ENCODE measurements at places on chromosomes 7 and 10.

- DNase-seq = no peak
These were observed 99.7 kb upstream of the TARP start for GRCh38 chr7:38373155-38373554.

DNA sequence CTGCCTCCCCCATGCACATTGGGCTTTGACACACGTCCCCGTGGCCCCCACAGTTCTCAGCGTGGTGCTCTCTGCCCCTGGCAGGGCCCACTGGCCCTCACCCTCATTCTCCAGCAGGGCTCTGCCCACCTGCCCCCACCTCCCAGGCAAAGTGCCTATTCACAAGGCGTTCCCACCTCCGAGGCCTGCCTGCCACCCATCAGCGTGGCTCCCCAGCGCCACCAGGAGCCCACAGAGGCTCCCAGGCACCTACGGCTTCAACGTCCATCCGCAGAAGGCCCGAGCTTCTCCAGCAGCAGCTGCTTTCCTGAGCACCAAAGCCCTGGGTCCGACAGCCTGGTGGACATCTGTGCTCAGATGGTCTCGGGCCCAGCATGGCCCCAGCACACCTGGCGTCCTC lies 211.8 kb upstream of the PPP2R2D start:
- no peak for DNase-seq

DNA sequence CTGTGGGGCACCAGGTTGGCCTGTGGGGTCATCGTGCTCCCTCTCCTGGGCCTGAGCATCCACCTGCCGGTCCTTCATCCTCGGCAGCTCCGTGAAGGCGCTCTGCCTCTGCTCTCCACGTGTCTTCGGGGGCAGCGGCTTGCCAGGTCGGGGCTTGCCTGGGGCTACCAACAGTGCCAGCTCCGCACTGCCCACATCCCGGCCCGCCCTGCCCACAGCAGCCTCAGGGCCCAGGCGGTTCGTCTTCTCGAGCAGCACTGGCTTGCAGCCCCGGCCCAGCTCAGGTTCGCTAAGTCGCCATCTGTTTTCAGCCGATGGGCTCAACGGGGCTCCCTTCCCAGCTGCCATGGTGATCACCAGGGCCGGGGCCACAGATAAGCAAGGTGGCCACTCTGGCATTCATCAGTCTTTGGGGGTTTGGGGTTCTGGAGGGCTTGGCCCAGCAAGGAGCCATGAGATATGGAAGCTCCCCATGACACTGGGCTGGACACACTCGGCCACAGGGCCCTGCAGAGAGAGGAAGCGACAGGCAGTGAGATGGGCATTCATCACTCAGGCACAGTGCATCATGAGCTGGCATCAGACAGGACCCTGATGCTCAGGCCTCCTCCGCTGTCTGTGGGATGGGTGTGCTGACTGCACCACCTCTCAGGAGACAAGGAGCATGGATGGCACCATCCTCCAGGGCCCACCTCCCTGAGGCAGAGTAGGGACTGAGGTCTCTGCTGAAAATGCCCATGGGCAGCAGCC lies 15.5 kb downstream of the ZNF488 start:
- no peak for DNase-seq

DNA sequence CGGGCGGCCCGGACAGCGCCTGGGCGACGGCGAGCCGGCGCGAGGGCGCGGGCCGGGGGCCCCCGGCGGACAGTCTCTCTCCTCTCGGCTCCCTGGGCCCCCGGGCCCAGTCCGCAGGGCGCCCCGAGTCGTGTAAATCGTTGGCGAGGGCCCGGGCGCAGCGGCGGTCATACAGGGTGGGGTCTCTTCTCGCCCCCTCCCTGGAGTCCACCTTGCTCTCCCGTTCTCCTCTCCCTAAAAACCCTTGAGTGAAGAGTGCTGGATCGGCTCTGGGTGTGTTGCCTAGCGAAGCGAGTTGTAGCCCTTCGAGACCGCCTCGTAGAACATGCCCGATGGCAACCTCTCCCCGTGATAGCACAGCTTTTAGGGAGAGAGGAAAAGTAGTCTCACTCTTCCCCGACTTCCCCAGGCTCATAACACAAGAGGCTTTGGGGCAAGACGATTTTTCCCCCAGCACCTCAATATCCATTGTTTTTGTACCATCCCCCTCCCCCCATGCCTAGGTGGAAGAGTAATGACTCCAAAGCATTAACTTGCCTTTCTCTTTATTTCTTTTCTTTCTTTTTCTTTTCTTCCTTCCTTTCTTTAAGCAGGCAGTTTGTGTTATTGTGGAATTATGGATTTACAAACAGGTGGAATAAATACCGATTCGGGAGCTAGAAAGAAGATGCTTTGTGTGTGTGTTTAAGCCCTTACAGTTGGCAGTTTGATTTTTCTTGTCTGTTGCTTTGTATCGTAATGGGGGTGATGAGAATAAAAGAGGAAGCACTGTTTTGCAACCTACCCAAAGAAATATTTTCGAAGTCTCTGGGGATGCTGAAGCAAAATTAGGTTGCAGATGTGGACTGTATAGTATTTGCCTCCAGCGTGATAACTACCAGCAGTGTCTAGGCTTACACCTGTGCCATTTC lies 822 bp downstream of the SHOC2 start:
- peak; percentile 32 for DNase-seq

DNA sequence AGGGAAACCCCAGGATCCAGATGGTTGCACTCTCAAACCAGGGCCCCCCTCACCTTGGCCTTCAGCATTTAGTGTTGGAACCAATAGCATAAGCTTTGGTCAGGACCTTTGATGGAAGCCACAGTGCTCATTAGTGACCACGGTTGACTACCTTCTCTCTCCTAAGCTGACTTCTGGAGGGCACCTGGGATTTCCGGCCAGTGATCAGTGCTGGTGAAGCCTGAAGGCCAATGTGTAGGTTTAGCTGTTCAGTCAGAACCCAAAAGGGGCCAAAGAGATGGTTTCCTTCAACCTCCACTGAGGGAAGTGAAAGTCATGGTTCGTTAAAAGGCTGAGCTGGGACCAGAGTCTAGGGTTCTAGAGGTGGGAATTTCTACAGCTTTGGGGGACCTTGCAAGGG lies 46.4 kb downstream of the TCF7L2 start:
- DNase-seq = no peak

DNA sequence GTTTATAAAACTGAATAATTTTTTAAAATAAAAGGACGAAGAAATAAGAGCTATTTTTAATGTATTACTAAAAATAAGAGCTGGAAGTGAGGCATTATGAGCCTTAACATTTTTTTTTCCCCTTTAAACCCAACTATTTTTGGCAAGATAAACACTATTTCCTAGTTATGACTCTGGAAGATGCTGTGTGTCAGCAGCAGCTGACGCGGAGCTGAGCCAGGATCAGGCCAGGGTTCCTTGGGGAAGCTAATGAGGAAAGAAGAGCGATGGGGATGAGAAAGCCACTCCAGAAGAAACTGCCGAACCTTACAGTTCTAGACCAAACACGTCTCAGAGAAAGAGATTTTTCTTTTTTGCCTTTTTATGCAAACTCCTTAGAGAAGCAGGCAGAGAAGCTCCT lies 85.9 kb downstream of the USP6NL start:
- DNase-seq = no peak

DNA sequence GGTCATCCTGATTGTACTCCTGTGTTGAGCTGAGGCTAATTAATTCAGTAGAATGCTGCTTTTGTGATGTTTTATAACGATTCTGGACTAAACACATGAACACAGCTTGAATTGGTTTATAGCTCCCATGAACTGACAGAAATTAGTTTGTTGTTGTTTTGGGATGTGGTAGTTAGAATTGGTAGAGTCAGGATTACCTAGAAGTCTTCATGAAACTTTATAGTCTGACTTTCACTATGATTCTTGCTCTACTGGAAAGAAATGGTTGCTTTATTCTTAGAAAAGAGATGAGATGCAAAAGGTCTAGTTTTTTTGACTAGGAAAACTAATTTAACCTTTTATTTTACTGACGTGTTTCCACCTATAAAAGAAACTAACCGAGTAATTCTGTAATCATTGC lies 23.4 kb upstream of the TRUB1 start:
- no peak for DNase-seq

DNA sequence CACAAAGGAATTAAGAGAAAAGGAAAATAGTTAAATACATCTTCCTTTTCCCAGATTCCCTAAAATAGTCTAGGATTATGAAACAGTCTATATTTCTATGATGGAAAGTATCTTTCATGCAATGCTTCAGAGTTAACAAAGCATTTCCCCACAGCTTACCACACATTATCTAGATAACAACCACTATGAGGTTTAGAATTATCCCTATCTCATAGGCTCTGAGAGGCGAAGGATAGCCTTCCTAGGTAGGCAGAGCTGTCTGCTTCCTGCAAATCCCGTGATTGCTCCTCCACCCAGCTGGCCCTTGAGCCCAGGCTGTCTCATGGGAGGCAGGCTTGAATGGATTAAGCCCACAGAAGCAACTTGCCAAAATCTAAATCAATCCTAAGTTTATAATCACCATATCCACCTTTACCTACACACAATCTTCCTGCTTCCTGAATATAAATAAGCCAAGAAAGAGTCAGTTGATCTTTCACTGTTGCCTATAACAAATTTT lies 321.4 kb upstream of the AOAH start:
- no peak for DNase-seq

DNA sequence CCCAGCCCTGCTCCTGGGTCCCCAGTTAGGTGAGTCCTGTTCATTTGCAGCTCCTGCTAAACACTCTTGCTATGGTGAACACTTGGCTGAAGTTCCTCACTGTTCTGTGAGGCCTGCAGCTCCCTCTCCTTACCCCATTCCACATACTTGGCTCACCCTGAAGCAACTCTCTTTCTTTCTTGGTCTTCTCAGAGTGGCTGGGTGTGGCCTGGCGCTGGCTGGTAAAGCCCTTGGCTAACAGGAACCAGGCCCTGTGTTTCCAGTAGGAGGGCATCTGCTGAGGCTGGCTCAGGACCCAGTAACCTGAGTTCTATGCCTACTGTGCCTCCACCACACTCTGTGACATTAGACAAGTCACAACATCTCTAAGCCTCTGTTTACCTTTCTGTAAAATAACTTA lies 53.1 kb upstream of the COL13A1 start:
- DNase-seq = no peak

DNA sequence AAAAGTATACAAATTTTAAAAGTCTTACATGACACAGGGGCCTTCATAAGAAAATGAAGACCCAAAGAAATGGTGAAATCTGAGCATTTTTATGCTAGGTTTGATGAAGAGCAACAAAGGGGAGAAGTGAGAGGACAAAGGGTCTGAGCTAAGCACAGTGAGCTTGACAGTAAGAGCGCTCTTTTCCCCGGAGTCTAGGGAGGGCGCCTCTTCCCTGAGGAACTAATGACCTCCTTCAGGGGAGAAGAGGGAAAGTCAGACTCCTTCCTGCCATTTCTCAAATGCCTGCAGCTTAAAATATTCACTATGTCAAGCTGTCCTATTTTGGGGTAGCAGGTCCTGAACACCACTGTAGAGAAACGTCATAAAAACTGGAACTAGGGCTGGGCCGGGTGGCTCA lies 18.1 kb upstream of the PAXIP1 start:
- DNase-seq = no peak

GRCh38 chr10:54665095-54665494 lies 135.9 kb downstream of the PCDH15 start:
- DNase-seq = no peak

GRCh38 chr7:36315309-36315944 lies 74.2 kb upstream of the ANLN start:
- DNase-seq = no peak

GRCh38 chr10:74047304-74047703 lies 49.4 kb downstream of the VCL start:
- DNase-seq = no peak

- DNase-seq = no peak
These were observed 31.9 kb upstream of the KAT6B start for GRCh38 chr10:74794531-74794930.

- DNase-seq = no peak
These were observed 67.8 kb downstream of the FRMD4A start for GRCh38 chr10:14262836-14263425.

DNA sequence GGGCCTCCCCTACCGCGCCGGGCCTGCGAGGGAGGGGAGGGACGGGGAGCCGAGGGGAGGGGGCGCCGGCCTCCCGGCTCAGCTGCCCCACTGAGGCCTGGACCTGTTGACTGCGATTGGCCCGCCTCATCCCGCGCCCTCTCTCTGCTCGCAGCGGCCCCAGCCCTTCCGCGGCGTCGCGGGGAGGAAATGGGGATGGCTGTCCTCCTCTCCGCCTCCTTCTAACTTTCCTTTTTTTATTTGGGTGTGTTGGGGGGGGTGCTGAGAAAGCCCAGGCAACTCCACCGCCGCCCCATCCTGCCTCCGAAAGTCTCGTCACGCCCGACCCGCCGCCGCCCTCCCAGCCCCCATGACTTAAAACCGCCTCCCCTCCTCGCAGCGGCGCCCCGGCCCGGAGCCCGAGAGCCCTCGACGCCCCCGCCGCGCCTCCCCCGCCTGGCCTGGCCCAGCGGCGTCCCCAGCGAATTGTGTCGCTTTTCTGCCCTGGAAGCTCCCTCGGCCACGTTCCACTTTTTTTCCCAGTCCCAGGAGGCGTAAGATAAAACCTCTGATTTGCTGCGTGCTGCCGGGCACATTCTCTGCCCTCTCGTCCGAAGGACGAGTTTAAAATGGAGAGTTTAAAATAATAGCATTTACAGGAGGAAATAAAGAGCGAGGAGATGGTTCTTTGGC lies 842 bp upstream of the SKIDA1 start:
- DNase-seq = peak; percentile 48

DNA sequence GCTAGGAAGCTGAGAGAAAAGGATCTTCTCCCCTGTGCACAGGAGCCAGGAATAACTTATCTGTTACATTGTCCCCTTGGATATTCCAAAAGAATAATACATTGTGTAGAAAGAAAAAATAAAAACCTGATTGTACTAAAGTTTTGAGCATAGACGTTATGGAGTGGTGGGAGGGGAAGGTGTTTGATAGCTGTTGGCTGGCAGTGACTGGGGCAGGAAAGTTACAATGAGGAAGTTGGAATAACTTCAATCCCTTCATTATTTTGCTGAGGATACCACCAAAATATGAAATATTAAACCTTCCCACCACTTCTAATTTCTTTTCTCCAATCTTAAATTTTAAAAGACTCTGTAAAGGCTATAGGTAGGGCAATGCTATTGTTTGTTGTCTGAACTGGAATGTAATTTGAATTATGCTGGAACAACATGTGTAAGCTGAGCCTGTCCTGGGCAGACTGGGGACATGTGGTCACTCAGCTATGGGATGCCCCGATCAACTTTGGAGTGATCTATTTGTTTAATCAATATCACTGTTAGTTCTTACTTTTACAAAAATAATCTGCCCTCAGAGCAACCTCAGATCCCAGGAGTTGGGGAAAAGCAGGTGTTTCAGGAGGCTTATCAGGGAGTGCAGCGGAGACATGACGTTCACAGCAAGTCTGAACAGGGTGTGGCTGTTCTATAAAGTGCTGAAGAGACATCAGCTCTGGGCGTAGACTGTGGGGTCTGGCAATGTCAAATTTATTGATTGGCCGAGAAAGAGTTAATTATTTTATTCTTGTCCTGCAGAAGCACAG lies 20.8 kb downstream of the CYP3A43 start:
- DNase-seq = no peak

GRCh38 chr7:85750454-85750949 lies 563.6 kb upstream of the SEMA3D start:
- no peak for DNase-seq

DNA sequence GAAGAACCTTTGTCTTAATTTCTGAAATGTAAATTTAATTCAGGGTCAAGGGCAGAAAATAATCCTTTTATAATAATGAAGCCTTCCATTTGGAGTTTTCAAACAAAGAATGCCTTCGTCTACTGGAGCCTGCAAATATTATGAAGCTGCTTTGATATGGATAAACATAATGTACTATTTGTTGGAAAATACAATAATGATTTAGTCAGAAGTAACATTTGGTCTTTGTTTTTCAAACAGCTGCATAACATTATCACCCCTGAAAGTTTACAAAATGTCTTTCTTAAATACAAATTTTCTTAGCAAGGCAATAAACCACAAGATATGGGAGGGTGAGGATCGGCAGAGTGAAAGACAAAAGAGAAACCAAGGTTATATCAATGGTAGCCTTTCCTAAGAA lies 41.5 kb downstream of the TMEM26 start:
- no peak for DNase-seq
